ENCODE measurements at places on chromosomes 7 and 10. TPM values are rescaled to one million over a fixed set of nuclear protein-coding genes. Genes with fewer than 3 reads are reported as not detected.

FKBP9 gene
- 0.08 TPM for polyA plus RNA-seq

GIMAP6 gene
- 279 TPM for polyA plus RNA-seq

STOX1 gene
- polyA plus RNA-seq = not detected

PRKAR2B gene
- polyA plus RNA-seq = 0.74 TPM

TLX1 gene
- polyA plus RNA-seq = not detected

ABCC2 gene
- polyA plus RNA-seq = 0.48 TPM

PTPRZ1 gene
- polyA plus RNA-seq = not detected

GLI3 gene
- 0.63 TPM for polyA plus RNA-seq

C10orf105 gene
- 0.11 TPM for polyA plus RNA-seq

SFRP4 gene
- not detected for polyA plus RNA-seq

GHRHR gene
- not detected for polyA plus RNA-seq

WEE2 gene
- not detected for polyA plus RNA-seq

PARG gene
- 7.5 TPM for polyA plus RNA-seq

BAIAP2L1 gene
- polyA plus RNA-seq = 0.24 TPM

AMZ1 gene
- 0.11 TPM for polyA plus RNA-seq

HKDC1 gene
- polyA plus RNA-seq = not detected

LIPN gene
- polyA plus RNA-seq = not detected

Data from immature natural killer cell (primary cell).